ENCODE measurements at places on chromosomes 3 and 15.
A peak's percentile ranks its signal among the peaks of the same experiment; 100 is the strongest.

GRCh38 chr15:60191821-60192220, 187.7 kb downstream of the FOXB1 start:
- H3K27ac ChIP-seq: no peak overlapping the region
- no peaks in the 10 kb centered on the region for H3K36me3 ChIP-seq
- peaks cover 13% of the 10 kb centered on the region for H3K27me3 ChIP-seq
- H3K4me1 ChIP-seq: no peaks in the 10 kb centered on the region
- no peak overlapping the region for H3K4me3 ChIP-seq

DNA sequence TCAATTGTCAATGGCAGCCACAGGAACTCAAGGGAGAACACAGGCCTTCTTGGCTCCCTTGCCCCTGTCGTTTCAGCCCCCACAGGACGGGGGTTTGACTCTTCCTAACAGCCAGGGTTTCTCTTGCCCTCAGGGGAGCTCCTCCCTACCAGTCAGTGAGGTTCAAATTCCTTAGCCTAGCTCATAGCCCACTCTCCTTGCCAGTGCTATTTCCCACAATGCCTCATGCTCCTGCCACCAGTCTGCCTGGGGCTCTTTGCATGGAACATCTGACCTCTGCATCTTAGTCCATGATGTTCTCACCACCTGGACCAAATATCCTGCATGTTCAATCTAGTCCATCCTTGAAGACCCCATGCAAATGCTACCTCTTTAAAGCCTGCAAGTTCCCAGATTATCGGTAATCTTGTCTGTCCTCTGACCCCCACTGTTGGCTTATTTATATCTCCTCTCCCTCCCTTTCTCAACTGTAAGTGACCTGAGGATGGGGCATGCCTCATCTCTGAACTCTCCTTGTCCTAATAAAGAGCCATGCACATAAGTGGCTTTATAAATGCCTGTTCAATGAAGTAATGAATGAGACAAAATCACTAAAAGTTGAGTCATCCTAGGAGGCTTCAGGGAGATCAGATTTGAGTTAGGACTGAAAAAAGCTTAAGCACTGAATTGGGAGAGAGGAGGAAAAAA, 78.0 kb downstream of the MYO1E start:
- H3K4me3 ChIP-seq: peak overlapping the region; percentile 59
- H3K27me3 ChIP-seq: no peaks in the 10 kb centered on the region
- H3K4me1 ChIP-seq: peaks cover 49% of the 10 kb centered on the region
- peaks cover 7% of the 10 kb centered on the region for H3K36me3 ChIP-seq

GRCh38 chr3:124431331-124431994, 298.8 kb upstream of the UMPS start:
- H3K27me3 ChIP-seq: no peaks in the 10 kb centered on the region
- H3K4me1 ChIP-seq: peaks cover 25% of the 10 kb centered on the region
- no peak overlapping the region for H3K4me3 ChIP-seq

GRCh38 chr3:192062186-192062585, 601.2 kb downstream of the PYDC2 start:
- peaks cover 15% of the 10 kb centered on the region for H3K4me1 ChIP-seq
- H3K27ac ChIP-seq: no peak overlapping the region
- no peak overlapping the region for H3K4me3 ChIP-seq
- H3K36me3 ChIP-seq: no peaks in the 10 kb centered on the region
- DNase-seq: no peak
- H3K27me3 ChIP-seq: no peaks in the 10 kb centered on the region

DNA sequence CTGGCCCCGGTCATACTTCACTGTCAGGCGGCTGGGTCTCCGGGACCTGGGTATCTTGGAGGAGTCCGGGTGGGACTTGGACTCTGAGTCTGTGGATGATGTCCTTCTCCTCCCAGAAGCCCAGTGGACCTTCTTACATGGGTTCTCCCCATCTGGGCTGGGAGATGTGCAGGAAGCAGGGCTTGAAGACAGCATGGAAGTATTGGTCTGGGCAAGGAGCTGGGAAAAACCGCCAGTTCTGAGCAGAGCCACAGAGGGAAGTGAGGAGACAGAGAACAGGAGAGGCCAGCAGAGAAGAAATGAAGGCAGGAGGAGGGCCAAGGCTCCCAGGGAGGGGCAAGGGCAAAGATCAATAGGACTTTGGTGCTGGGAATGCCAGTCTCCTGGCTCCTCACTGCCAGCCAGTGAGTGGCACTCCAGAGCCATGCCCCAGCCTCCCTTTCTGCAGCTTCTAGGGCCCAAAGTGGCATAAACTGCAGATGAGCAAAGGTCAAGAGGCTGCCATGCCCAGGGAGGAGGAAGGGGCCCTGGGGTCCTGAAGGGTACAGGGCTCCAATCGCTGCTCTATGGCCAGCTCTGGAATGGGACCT, at the start of gene PPP1R14D:
Gene PPP1R14D (minus strand): TSS at position 262 of the 590 bp plus-strand sequence. CDS start 67 bp downstream, at position 195.
- H3K27ac ChIP-seq: no peak within 1 kb of the TSS
- H3K36me3 ChIP-seq: no peaks in the 10 kb centered on the region
- DNase-seq: no peak
- H3K4me3 ChIP-seq: no peak within 1 kb of the TSS
- peaks cover 3% of the 10 kb centered on the region for H3K4me1 ChIP-seq

DNA sequence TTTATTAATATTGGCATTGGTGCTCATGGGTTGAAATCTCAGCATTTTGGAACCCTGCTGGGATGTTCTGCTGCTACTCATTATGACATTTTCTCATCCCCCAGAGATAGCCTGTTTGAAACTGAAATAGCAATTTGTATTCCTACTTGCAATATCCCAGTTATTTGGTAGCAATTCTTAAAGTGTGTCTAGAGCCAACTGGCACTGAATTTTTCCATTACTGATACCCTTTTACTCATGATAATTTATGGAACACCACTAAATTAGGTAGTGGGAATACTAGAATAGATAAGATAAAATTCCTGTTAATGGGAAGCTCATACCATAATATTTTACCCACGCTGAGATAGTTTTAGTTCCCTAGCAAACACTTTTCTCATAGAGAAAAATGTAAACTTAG, 309.3 kb downstream of the SV2B start:
- no peak overlapping the region for H3K27ac ChIP-seq
- no peaks in the 10 kb centered on the region for H3K27me3 ChIP-seq
- H3K4me3 ChIP-seq: no peak overlapping the region
- no peak for DNase-seq

DNA sequence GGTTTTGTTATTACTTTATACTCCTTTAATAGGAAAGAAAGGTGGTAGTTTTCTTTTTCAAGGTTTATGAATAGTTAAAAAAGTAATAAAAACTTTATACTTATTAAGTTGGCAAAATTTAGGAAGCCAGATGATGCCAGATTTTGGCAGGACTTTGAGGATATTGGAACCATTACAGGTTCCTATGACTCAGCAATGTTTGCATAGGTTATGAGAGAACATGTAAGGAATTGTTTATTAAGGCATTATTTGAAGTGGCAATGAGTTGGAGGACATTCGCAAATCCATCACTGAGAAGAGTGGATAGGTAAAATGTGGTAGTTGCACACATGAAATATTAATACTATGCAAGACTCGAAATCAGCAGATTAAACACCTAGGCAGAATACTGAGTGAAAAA, 29.9 kb downstream of the CDAN1 start:
- H3K4me3 ChIP-seq: no peak overlapping the region
- no peaks in the 10 kb centered on the region for H3K27me3 ChIP-seq
- DNase-seq: peak; percentile 67
- no peaks in the 10 kb centered on the region for H3K36me3 ChIP-seq
- H3K27ac ChIP-seq: peak overlapping the region; percentile 25

GRCh38 chr3:128266453-128266852, 113.2 kb downstream of the EEFSEC start:
- H3K4me1 ChIP-seq: peaks cover 5% of the 10 kb centered on the region
- DNase-seq: peak; percentile 23
- H3K27ac ChIP-seq: no peak overlapping the region
- H3K4me3 ChIP-seq: no peak overlapping the region
- H3K36me3 ChIP-seq: peaks cover 12% of the 10 kb centered on the region
- no peaks in the 10 kb centered on the region for H3K27me3 ChIP-seq

DNA sequence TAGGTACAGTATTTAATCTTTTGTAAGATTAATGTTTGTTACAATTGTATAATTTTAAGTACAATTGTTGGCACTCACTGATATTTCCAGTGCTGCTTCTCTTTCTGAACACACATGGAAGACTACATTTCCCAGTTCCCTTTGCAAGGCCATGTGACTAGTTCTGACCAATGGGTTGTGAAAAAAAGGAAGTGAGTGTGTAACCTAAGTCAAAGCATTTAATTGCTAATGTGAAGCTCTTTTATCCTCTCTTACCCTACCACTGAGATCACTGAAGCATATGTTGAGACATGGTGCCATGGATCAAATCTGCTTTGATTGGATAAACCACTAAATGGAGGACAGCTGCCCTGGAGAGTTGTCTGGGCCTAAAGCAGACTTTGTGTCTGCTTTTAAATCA, 83.9 kb upstream of the PLXND1 start:
- peaks cover 40% of the 10 kb centered on the region for H3K4me1 ChIP-seq
- peak; percentile 71 for DNase-seq
- H3K27ac ChIP-seq: peak overlapping the region; percentile 47
- H3K36me3 ChIP-seq: peaks cover 5% of the 10 kb centered on the region

DNA sequence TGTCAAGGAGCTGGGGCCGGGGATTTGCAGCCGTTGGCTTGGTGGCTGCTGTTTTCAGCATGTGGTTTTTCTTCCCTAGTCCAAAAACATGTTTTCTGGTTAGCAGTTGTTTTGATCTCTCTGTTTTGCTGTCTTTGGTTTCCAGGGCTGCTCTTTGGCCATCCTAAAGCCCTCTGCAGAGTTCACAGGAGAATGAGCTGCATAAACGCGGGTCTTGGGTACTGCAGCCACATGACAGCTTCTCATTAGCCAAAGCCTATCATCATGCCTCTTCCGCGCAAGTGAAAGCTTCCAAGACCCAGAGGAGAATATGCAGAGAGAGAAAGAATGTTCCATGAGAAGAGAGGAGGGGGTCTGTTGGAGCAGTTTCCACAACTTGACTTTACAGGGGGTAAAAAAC, 138.5 kb downstream of the NTRK3 start:
- no peaks in the 10 kb centered on the region for H3K27me3 ChIP-seq
- no peaks in the 10 kb centered on the region for H3K36me3 ChIP-seq
- H3K27ac ChIP-seq: no peak overlapping the region
- no peak overlapping the region for H3K4me3 ChIP-seq
- no peaks in the 10 kb centered on the region for H3K4me1 ChIP-seq
